Forelimb muscle (tissue), 1 donor: ENCODE measurements at places on chromosomes 4 and X. TPM values are rescaled to one million over a fixed set of nuclear protein-coding genes. Genes with fewer than 3 reads are reported as not detected.

The REELD1 gene
- polyA plus RNA-seq: 0.11 TPM

The CORIN gene
- polyA plus RNA-seq: 1.4 TPM

The PAGE1 gene
- polyA plus RNA-seq: not detected

The CAPN6 gene
- 557 TPM for polyA plus RNA-seq

The CACNA1F gene
- polyA plus RNA-seq: 0.03 TPM

The UGT2A1 gene
- 0.09 TPM for polyA plus RNA-seq

The OPRPN gene
- not detected for polyA plus RNA-seq

The TBC1D9 gene
- polyA plus RNA-seq: 13.8 TPM

The FRG2 gene
- polyA plus RNA-seq: not detected

The CDS1 gene
- polyA plus RNA-seq: 0.28 TPM

The DCLK2 gene
- 6.9 TPM for polyA plus RNA-seq

DNA sequence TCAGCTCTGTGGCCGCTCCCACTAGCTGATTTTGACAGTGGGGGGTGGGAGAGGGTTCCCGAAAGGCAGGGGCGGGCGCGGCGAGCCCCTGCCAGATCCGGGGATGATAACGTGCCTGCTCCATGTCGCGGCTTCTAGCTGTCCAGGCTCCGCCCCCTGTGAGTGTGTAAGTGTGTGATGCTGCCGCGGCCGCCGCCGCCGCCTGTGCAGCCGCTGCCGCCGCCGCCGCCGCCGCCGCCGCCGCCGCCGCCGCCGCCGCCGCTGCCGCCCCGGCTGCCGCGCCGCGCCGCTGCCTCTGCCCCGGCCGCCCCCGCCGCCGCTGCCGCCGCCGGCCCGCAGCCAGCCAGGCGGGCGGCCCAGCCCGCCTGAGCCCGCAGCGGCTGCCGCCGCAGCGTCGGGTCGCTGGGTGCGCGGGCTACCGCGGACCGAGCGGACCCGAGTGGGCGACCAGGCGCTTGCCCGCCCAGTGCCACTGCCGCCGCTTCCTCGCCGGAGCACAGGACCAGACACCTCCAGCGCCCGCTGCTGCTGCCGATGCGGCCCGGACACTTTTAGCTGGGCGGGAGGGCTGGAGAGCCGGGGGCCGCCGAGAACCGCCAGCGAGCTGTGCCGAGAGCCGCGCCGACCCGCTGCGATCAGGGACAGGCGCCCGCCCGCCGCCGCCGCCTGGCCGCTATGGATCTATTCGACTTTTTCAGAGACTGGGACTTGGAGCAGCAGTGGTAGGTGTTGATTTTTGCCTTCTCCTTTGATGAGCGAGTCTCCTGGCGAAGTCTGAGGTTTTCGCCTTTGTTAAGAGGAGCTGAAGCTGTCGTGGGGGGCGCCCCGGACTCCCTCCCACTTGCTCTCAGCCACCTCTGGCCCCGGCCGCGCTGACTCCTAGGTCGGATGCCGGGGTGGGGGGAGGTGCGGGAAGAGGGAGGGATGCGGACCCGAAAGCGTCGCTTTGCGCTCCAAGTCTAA, at the start of gene AFF2:
Gene AFF2 (plus strand): TSS at position 195 of the 963 bp plus-strand sequence. CDS start 481 bp downstream, at position 676.
- no peak for DNase-seq

- DNase-seq: no peak
These were observed 44.5 kb downstream of the SORBS2 start for GRCh38 chr4:185767528-185767927.

- DNase-seq: no peak
These were observed 146.3 kb downstream of the OPHN1 start for GRCh38 chrX:68286980-68287379.

DNA sequence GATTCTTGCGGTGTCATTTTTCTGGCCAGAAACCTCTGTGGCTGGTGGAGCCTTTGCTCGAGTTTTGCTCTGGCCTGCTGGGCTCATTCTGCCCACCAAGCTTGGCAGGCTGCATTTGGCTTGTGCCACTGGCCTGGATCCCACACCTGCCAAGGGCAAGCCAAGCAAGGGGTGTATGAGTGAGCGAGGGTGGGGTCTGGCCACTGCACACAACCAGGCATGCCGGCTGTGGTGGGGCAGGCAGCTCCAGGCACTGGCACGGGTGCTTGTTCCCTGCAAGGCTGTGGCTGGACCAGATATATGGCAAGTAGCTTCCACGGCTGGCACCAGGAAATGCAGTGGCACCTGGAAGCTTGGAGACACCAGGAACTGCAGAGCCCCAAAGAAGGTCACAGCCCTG, 68.6 kb upstream of the PPP3CA start:
- no peak for DNase-seq

- DNase-seq: no peak
These were observed 802 bp downstream of the BMP2K start for GRCh38 chr4:78776729-78777575.

- no peak for DNase-seq
These were observed 260.5 kb downstream of the IQCM start for GRCh38 chr4:149555146-149555545.

DNA sequence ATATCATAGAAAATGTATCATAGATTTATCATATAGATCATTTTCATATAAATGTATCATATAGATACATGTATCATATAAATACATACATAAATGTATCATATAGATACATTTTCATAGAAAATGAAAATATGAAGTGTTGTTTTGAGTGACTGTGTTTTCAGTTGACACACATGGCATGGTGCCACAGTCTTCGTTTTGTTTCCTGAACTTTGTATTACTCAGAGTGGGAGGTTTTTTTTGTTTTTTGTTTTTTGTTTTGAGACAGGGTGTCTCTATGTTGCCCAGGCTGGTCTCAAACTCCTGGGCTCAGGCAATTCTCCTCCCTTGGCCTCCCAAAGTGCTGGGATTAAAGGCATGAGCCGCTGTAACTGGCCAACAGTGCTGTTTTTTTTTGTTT, 3.9 kb downstream of the RBM10 start:
- no peak for DNase-seq

DNA sequence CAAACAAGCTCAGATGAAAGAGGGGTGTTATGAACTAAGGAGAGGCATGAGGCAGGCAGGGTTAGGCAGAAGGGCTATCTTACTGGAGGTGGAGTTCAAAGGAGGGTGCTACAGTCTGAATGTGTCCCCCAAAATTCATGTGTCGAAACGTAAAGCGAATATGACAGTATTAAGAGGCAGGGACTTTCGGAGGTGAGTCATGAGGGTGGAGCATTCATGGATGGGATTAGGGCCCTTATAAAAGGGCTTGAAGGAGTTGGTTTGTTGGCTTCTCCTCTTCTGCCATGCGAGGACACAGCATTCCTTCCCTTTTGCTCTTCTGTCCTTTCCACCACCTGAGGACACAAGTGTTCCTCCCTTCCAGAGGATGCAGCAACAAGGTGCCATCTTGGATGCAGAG, 22.9 kb downstream of the APLN start:
- no peak for DNase-seq

- no peak for DNase-seq
These were observed 2413.6 kb downstream of the PCDH7 start for GRCh38 chr4:33133723-33134122.

DNA sequence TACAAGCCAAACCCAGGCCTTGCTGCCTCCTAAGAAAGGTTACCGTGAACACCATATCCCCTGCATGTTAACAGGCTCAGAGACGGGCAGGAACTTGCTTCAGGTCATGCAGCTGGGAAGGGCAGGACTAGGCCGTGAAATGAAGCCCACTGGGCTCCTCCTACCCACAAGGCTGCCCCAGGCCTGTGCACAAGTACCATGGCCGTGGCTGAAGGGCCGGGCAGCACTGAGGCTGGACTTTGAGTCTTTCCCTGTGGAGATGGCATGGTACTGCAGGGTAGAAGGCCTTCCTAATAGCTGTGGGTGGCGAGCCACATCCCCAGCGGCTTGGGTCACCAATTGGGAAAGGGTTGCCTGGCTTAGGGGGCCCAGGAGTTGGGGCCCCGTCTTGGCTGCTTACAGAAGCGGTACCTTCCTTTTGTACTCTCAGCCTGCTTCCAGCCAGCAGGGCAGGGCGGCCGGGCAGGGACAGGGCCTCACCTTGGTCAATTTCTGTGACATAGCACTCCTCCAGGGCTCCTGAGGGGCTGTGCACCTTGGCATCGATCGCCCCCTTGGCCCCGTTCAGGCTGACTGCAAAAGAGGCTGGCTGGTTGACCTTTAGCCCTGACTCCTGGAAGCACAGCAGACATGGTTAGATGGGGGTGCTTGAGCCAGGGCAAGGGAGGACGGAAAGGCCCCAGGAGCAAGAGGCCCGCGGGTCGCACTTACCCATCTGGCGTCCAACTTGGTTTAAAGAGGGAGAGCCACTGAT, 23.8 kb downstream of the FLNA start:
- DNase-seq: no peak

DNA sequence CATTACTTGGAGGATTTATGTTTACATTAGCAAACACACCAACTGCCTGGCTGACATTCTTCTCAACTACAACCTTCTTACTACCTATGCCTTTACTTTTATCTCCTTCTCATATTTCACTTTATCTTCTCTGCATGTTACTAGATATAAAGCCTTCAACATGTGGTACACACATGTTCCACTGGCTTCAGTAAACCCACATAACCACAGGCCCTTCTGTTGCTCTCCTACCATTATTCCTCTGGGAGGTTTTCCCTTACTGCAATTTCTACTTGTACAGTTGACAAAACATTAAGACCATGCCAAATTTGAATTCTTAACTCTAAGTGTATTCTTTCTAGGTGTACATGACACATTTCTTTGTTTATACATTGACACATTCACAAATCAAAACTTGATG, 133.1 kb downstream of the ARAP2 start:
- no peak for DNase-seq

GRCh38 chr4:67035986-67036385, 509.3 kb downstream of the CENPC start:
- no peak for DNase-seq

- no peak for DNase-seq
These were observed 58.9 kb downstream of the MOSPD2 start for GRCh38 chrX:14932136-14932535.

- no peak for DNase-seq
These were observed 11.1 kb downstream of the ACOT9 start for GRCh38 chrX:23731951-23732350.

- DNase-seq: no peak
These were observed 198.1 kb upstream of the NUDT6 start for GRCh38 chr4:123120473-123120872.

DNA sequence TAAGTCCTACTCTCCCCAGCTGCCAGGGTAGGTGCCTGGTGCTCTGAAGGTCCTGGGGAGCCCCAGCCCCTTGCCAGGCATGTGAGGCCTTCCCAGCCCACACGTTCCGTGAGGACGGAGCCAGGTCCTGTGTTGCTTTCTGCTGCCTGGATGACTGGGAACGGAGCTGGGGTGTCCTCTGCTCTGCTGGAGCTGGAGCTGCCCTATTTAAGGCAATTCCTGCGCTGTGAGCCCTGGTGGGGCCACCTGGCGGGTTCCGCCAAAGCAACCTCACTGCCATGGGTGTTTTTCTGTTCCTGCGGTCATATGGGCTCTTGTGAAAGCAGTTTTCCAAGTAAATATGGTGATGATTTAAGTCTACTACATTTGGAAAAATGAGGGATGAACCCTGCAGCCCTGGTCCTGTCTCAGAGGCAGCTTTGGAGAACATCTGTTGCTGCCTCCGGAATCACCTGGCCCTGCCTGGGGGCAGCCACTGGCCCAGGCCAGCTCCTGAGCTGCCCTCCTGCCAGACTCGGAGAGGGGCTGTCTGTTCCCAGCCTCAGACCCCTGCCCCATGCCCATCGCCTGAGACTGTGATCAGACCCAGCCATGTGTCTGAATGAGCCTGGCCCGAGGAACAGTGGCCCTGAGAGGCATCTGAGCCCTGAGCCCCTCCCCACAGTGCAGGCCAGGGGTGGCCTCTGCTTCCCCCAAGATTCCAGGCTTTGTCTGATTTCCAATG, 33.2 kb downstream of the FGFRL1 start:
- DNase-seq: no peak

DNA sequence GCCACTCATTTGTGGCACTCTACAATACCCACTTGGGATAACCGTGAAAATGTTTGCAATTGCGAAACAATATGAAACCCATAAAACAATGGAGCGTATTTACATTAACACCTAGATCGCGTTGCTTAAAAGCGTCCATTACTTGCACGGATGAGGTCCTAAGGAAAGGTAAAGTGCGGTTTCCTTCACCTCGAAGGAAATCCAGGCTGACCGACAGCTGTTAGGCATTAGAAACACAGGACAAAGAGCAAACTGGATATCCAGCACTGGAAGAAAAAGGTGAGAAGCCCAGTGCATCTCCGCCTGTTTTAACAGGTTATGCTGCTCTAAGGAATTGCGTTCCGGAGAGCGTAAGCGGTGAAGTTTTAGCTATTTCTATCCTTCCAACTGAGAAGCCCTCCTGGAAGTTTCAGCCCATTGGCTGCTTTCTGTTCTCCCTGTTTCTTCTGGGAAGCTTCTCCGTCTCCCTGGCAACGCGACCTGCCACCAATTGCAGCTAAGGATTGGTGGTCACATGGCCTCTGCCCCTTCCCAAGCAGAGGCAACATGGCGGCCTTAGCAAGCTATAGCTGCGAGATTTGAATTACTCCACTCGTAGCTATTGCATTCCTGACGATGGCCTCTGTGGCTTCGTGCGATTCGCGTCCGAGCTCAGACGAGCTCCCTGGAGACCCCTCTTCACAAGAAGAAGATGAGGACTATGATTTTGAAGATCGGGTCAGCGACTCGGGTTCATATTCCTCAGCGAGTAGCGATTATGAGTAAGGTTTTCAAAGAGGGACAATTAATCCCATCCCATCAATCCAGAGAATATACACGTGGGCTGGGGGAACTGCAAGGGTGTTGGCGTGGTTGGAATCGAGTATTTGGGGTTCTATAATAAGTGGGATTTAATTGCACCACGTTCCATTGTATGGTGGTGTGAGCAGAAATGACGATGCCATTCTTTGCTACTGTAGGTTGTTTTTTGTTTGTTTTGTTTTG, at the start of gene INTU:
Gene INTU (plus strand): TSS at position 538 of the 984 bp plus-strand sequence. CDS start 78 bp downstream, at position 616.
- DNase-seq: peak; percentile 93

DNA sequence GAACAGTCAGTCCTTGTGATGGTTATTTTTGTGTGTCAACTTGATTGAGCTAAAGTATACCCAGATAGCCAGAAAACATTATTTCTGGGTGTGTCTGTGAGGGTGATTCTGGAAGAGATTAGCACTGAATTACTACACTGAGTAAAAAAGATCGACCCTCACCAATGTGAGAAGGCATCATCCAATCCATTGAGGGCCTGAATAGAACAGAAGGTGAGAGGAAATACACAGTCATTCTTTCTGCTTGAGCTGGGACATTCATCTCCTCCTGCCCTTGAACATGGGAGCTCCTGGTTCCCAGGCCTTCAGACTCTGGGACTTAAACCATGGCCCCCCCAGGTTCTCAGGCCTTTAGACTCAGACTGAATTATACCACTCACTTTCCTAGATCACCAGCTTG, 22.3 kb downstream of the INPP4B start:
- DNase-seq: no peak

- no peak for DNase-seq
These were observed 5.5 kb upstream of the ANTXR2 start for GRCh38 chr4:80078346-80079092.

- no peak for DNase-seq
These were observed 17.3 kb downstream of the HTRA3 start for GRCh38 chr4:8286719-8287342.

GRCh38 chr4:158523990-158524535, 2.4 kb downstream of the RXFP1 start:
- DNase-seq: no peak
